Fibroblast of the aortic adventitia (primary cell): ENCODE measurements at places on chromosomes 5 and 9. TPM values are rescaled to one million over a fixed set of nuclear protein-coding genes. Genes with fewer than 3 reads are reported as not detected.

- no peak for DNase-seq
Measured at GRCh38 chr5:157767689-157768088, 24.2 kb downstream of the LSM11 start.

- no peak for DNase-seq
Measured at GRCh38 chr5:97458851-97459250, 275.8 kb upstream of the RIOK2 start.

DNA sequence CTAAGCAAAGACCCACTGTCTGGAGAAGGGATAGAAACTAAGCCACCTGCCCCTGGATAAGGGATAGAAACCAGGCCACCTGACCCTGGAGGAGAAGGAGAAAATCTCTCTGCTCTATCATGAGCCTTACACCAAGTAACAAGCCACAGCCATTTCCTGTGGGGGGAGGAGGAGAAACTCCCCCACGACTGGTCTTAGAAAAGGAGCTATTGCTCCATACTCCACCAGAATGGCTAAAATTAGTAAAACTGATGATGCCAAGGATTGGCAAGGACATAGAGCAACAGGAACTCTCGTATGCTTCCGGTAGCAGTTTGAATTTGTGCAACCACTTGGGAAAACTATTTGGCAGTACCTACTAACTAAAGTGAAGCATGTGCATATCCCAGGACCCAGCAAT lies 70.8 kb downstream of the ACTL7B start:
- DNase-seq = peak; percentile 68

DNA sequence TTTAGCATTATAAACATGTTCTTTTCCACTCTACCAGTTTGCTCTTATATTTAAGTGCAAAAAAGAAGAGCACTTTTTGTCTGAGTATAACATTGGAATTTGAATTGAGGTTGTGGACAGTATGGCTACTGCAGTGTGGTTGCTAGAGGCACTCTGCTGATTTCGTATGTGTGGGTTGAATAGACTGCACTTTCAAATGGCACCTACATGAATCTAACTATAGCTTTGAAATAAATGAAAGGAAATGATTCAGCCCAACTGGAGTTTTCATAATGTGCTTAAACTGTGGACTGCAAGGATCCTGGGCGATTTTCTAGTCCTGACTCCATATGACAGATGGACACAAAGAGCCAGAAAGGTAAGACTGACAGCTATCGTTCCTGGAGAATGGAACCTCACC lies 657.6 kb upstream of the RIOK2 start:
- peak; percentile 8 for DNase-seq

- peak; percentile 68 for DNase-seq
Measured at GRCh38 chr5:150295172-150295634, 5.6 kb upstream of the CAMK2A start.

DNA sequence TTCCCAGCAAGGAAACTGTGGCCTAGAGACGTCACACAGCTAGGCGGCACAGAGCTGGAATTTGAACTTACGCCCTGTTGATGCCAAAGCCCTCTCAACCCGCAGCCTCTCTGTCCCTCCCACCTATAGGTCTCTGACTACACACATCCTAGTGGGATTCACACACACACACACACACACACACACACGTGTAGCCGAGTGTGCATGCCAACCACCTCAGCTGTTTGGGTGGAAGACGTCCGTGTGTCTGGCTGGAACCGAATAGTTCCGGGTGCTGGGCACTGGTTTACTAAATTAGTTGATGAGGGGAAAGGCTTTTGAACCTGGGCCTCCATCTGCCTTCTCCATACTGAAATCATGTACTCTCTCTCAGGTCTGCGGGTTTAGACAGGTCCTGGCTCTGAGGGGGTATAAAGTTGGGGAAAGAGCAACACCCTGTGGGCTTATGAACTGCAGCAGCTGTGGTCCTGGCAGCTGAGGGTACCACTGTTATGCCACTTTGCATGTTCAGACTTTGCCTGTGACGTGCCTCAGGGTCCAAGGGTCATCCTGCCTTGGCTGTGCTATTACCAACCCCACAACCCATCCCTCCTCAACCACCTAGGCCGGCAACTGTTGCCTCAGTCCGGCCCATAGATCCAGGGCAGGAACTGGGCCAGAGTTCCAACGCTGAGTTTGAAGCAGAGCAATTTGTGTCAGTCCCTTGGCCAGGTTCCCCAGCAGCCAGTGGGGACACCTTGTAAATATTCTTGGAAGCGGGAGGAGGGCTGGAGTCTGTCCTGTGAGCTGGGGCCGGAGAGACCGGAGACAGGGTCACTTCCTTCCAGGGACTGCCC lies 50.5 kb downstream of the PSD2 start:
- DNase-seq = no peak

DNA sequence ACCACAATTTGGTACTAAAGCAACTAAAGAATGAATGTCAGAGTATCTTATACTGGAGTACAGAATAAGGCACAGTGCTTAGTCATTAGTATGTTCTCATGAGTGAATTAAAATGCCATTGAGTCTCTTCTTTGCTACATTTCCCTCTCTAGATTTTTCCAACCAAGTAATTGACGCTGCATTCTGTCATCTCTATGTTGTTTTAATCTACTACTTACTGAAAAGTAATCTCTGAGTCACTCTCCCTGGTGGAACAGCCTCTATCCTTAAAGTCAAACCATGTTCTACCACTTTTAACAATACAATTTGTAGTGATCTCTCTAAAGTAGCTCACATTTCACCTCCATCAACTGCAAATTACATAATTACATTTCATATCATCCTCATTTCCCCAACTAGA lies 495.1 kb downstream of the CDH18 start:
- DNase-seq = no peak

DNA sequence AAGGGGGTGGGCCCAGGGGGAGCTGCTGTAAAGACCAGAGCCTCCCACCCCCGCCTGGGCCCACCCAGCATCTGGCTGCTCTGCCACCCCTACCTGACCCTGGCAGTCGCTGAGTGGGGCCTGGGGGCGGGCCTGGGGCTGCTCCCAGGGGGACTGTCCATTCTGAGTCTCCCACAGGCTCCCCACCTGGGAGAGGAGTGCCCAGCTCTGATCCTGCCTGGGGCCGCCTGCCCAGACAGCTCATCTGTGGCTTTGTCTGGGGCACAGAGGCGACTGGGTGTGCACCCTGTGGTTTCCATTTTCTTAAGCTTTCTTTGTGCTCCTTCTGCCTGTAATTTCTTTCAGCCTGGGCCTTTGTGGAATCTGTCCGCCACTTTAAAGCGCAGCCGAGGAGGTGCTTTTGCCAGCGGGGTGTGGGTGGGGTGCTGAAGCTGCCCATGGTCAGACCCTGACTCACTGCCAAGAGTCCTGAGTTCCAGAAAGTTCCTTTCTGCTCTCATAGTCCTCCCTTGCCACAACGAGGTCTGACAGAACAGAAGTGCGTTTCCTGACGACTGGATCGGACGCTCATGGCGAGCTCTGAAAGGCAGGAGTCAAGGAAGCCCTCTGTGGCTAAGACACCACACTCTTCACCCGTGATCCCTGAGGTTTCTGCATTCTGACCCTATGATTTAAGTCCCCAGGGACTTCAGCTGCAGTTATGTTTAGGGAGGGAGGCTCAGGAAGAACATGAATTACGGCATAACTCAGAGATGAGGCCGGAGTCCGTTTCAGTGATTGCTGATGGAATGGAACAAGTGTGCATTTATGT lies 225.0 kb downstream of the FANCC start:
- peak; percentile 93 for DNase-seq

DNA sequence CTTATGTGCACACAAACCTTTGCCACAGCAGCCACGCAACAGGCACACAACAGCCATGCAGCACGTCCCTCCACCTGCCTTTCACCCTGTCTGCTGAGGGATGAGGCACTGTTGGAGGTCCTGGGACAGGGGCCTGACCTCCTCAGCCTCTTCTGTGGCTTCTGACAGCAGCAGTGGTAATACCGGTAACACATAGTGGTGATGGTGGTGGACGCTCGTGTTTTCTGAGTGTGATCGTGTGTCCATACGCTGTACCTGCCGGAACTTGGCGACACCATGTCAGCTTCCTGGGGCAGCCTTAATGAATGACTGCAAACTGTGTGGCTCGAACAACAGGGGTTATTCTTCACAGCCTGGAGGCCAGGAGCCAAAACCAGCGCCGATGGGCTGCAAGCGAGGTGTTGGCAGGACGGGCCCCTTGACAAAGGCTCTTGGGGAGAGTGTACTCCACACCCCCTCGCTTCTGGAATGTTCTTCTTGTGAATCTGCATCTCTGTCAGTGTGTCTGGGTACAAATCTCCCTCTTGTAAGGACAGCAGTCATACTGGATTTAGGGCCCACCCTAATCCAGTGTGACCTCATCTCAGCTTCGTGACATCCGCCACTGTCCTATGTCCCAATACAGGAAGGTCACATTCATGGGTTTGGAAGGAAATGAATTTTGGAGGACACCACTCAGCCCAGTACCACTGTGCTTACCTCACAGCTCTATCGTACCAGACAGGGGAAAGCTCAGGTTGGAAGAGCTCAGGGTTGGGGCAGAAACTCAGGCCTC lies 55.3 kb upstream of the EXOC3 start:
- DNase-seq = no peak

DNA sequence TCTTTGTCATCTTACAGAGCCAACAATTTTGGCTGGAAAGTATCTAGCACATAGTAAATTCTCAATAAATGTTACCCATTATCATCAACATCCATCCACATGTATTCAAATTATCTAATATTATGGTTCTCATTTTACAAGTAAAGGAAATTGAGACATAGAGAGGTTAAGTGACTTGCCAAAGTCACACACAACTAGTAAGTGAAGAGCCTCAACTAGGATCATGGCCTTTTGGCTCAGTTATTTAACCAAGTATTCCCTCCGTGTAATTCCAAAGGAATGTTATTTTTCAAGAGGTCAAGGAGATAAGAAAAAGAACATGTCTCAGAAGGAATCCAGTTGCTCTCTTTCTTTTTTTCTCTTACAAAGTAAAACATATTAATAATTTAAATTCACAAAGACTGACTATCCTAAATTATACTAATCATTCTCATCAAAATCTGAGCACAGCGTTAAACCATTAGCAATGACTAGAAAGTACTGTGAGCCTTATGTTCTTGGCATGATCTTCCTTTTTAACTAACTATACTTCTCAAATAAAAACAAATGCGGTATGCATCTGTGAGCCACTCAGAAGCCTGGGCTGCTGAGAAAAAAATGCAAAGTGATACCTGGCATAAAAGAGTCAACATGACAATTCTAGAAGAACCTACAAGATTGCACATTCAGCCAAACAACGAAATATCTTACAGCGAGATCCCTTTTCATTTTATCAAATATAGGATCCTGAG lies 350.9 kb downstream of the GLIS3 start:
- DNase-seq = peak; percentile 88

The C1QTNF3 gene
- 1.9 and 8.3 TPM in 2 replicates for total RNA-seq

The PCDHB13 gene
- 0.27 and 0.65 TPM in 2 replicates for total RNA-seq

The ZNF608 gene
- total RNA-seq = 20.4 and 30.3 TPM in 2 replicates

The AGTPBP1 gene
- total RNA-seq = 20.3 and 30.8 TPM in 2 replicates

The FBP1 gene
- total RNA-seq = not detected in 2 replicates
